Mesenteric fat pad (tissue), 1 donor: ENCODE measurements at places on chromosomes 3 and 15.
A peak's percentile ranks its signal among the peaks of the same experiment; 100 is the strongest.

DNA sequence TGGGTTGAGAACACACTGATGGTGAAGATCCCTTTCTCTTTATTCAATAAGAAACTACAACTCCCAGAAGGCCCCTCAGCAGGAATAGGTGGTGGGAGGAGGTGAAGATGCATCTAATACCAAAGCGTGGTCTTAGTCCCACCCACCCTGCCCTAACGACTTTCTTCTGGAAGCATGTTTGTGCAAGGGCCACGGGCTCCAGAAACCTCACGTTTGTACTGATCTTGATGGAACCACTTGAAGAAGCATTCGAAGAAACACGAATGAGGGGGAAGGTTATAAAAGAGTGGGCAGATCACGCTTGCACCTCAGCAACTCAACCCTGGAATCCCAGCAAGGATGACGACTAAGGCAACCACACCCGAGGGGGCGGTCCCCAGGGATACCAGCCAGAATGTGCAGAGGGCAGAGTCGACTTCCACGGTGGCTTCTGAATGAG is 10.6 kb upstream of the SLC25A36 start:
- no peak for DNase-seq

GRCh38 chr3:171829841-171830517 is 13.2 kb upstream of the TMEM212 start:
- DNase-seq = no peak

DNA sequence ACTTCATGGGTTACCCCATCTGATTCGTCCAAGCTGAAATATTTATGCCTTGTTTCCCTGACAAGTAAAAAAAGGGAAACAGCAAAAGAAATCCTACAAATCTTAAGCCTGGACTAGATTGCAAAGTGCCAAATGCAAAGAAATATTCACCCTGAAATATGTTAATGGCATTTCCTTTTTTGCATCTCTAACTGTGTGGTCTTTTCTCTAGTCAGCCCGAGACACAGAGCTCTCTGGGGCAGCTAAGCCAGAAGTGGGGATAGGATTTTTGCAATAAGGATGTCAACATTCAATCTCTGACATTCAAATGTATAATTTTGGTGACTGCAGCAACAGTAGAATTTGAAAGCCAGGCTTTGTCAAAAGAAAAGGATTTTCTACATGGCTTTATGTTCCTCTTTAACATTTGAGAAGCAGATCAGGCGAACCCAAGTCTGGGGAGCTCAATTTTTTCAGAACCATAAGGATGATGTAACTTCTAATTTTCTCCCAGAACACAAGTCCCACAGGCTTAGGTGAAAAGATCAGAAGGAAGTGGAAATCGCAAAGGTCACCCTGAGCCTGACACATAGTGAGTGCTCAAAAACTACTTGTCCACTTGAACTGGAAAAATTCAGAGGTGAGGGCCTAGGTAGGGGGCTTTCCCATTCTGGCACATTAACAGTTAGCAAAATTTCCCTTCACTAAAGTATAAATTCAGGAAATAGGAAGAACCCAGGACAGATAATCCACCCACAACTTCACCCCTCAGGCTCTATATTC is 28.2 kb upstream of the KCNMB3 start:
- no peak for DNase-seq

DNA sequence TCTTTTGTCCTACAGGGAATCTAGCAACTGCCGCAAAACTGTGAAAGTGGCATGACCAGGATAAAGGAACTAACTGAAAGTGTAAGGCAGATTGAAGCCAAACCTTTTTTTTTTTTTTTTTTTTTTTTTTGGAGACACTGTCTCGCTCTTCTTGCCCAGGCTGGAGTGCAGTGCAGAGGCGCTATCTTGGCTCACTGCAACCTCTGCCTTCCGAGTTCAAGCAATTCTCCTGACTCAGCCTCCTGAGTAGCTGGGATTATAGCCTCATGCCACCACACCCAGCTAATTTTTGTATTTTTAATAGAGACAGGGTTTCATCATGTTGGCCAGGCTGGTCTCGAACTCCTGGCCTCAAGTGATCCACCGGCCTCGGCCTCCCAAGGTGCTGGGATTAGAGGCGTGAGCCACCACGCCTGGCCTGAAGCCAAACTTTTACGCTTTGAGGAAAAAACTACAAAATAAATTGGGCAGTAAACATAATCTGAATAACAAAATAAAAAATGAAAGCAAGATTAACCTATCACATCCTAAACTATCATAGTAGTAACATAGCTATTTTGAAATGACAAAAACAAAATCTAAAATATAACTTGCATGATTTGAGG is 9.7 kb downstream of the SLTM start:
- DNase-seq = no peak

DNA sequence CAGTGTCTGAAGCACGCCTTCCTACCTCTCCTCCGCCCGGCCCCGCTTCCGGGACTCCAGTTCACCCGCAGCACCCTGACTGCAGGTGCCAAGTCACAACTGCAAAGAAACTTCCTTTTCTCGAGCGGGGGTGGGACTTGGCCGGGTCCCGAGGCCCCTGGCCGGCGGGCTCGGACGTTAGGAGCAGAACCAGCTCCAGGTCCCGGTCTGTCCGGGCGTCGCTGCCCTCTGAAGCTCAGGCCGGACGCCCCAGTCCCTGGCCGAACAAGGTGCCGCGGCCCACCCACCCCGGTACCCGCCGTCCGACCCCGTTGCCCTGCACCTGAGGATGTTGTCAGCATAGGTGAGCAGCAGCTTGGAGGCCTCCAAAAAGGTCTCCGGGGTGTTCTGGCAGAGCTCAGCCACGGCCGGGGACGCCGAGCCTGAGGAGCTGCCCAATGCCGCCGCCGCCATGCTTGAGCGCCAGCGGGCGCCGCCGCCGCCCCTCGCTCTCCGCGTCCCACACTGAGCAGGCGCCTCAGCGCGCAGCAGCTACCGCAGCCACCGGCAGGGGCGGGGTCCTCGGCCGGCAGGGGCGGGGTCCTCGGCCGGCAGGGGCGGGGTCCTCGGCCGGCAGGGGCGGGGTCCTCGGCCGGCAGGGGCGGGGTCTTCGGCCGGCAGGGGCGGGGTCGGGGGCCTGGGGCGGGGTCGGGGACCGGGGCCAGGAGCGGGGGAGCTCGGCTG is at the start of gene NGLY1:
Gene NGLY1, minus strand, starts transcription at position 506 of the 723 bp plus-strand sequence. Its CDS starts 53 bp downstream, at position 453.
- DNase-seq = peak; percentile 96

GRCh38 chr15:101180620-101181307 is 71.1 kb downstream of the CHSY1 start:
- DNase-seq = no peak

- DNase-seq = no peak
Measured at GRCh38 chr3:177190756-177191681, 6.3 kb downstream of the TBL1XR1 start.

GRCh38 chr3:169404520-169404890 is 259.0 kb downstream of the MECOM start:
- peak; percentile 81 for DNase-seq

GRCh38 chr15:89998141-89998661 is 2.9 kb upstream of the ZNF710 start:
- DNase-seq = no peak

DNA sequence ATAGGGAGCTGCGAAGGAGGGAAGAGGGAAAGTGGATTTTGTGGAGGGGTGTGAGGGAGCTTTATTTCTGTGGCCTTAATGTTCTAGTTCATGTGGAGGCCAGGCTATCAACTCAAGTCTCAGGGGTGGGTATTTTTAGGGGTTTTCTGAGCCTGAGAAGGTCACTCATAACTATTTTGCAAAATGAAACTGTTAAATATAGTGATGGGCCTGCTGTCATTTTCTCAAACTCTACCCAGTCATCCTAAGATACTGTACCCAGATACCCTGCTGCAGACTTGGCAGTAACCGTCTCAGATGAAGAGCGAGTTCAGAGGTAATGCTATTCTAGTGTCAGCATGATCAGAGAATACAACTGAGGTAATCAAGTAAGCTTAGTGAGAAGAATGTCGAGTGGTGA is 545.0 kb upstream of the TBL1XR1 start:
- no peak for DNase-seq

DNA sequence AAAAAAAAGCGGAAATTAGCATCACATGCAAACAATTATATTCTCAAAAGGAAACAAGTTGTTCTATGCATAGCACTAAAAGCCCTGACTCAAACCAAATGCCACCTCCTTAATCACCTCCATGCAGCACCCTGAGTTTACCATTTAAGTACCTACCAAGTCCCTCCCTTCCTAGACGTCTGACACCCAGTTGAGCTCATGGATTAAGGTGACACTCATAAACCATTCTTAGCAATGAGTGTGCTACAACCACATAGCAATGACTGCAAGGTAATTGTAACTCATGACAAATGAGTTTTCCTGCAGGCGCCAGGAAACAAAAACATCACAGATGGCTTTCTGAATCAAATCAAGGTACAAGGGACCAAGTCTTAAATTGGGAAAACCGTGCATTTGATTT is 32.0 kb downstream of the WWTR1 start:
- DNase-seq = no peak

DNA sequence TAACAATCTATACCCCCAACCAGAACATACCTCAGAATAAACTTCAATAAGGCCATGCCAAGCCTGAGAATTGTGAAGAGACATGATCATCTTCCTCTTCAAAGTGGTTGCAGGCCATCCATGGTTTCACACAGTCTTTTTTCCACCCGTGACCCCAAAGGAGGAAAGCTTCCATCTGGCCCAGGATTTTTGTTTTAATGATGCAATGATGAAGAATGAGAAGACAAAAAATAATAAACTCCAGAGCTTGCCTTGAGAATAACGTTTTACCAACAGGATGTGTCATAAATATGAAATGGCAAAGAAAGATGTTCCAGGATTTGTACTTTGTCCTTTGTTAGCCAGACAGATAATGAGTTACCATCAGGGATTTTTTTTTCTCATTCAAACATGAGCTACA is 201.9 kb downstream of the WNT5A start:
- DNase-seq = no peak

DNA sequence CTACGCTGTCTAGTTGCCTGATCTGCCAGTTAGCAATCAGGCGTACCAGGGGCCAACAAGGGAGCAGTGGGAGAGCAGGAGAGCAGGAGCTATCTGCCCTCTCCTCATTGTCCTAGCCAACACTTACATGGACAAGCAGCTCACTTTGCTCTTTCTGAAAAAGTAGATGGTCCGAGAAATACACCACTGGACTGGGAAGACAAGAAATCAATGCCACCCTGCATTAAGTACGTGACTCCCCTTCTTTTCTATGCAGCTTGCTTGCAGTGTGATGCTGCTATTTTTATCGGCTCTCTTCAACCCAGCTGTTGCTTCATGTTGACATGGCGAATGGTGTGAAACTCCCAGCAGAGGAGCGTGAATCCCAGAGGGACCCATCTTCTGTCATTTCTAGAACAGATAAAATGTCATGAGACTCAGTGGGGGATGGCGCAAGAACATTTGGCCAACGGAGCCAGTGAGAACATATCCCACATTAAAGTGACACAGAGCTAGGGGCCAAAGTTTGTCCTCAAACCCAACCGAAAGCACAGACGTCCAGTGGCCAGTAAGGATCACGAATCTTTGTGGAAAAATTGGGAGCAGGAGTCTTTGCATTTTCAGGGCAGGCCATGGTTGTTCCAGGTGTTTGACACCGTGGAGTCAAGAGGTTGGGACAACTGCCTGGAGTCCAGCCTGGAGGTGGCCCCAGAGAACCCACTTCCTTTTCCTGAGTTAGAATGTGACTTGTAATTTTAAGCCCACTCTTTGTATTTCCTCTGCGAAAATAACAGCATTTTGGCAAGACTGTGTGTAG is 53.7 kb upstream of the MEF2A start:
- no peak for DNase-seq

GRCh38 chr15:71191296-71191695 is 76.0 kb downstream of the THSD4 start:
- DNase-seq = no peak

GRCh38 chr3:142723968-142724681 is at the start of gene TRPC1:
Gene TRPC1 (plus strand): TSS chr3:142724034. CDS start chr3:142724560, 526 bp downstream.
- DNase-seq = peak; percentile 91

- DNase-seq = no peak
Measured at GRCh38 chr3:14725564-14726440, 50.9 kb downstream of the C3orf20 start.

- no peak for DNase-seq
Measured at GRCh38 chr3:113245761-113246161, 34.4 kb downstream of the BOC start.
